Activated T-helper 1 cell treated with anti-CD3 and anti-CD28 coated beads, Interleukin-12 subunit alpha, Interleukin-12 subunit beta, Interleukin-2, Interleukin-4 antibody, amounts not matched to agents 30 ng/mL and 10 ng/mL and 1 ng/mL, durations not matched to agents 14 hours and 24 hours and 36 hours (primary cell): ENCODE measurements at places on chromosomes 1 and 21. TPM values are rescaled to one million over a fixed set of nuclear protein-coding genes. Genes with fewer than 3 reads are reported as not detected.

GRCh38 chr1:94660258-94660657 is 118.7 kb upstream of the F3 start:
- H3K27me3 ChIP-seq, result peaks cover 5% of the 10 kb centered on the region
- H3K4me1 ChIP-seq, result no peaks in the 10 kb centered on the region
- DNase-seq, result no peak
- no peak overlapping the region for H3K27ac ChIP-seq
- no peak overlapping the region for H3K4me3 ChIP-seq
- H3K36me3 ChIP-seq, result no peaks in the 10 kb centered on the region

DNA sequence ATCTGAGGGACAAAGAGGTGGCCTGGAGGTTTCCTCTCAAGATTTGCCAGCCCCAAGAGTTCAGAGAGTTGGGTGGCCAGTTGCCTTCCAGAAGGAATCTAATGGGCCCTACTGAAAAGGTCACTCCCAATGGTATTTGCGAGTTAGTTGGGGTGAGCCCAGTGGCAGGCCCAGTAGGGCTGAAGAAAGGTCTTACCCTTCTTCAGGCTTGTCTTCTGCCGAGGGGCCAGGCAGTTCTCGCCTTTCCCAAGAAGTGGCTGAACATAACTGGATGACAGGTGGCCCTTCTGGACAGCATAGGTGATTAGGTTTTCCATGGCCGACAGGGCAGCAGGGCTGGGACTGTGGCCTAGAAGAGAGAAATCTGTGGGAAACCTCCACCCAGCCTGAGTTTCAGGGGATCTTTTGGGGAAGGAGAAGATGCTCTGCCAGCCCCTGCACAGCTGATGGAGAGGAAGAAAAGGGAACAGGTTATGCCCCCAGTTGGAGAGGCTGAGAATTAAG is 7.2 kb downstream of the PGLYRP4 start:
- peaks cover 48% of the 10 kb centered on the region for H3K4me1 ChIP-seq
- no peak for DNase-seq
- no peaks in the 10 kb centered on the region for H3K36me3 ChIP-seq
- H3K4me3 ChIP-seq, result no peak overlapping the region

PTCH2 gene
- total RNA-seq, result 1.3 and 1.5 TPM in 2 replicates

DNA sequence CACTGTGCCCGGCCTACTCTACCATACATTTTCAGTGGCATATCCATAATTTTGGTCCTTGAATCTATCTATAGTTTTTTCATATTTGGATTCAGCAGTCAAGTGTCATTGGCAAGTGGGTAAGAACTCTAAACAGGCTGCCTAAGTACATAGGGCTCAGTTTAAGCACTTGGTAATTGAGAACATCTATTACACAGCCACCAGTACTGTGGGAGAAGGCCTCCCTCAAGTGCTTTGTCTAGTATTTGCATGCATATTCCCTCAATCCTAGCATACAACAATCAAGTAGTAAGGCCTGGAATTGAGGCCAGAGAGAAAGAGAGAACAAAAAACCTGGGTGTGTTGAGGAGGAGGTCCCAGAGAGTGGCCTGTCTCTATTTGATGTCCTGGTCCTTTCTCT is 325.2 kb downstream of the USP25 start:
- no peaks in the 10 kb centered on the region for H3K4me1 ChIP-seq

GRCh38 chr1:216812966-216813365 is 89.7 kb upstream of the ESRRG start:
- H3K4me1 ChIP-seq, result no peaks in the 10 kb centered on the region
- H3K27me3 ChIP-seq, result no peaks in the 10 kb centered on the region
- H3K27ac ChIP-seq, result no peak overlapping the region
- no peak overlapping the region for H3K4me3 ChIP-seq
- no peaks in the 10 kb centered on the region for H3K36me3 ChIP-seq

GRCh38 chr1:56539520-56539931 is 39.8 kb downstream of the PLPP3 start:
- H3K4me3 ChIP-seq, result no peak overlapping the region
- no peaks in the 10 kb centered on the region for H3K36me3 ChIP-seq
- no peak for DNase-seq
- no peak overlapping the region for H3K27ac ChIP-seq
- no peaks in the 10 kb centered on the region for H3K4me1 ChIP-seq

ATP1A4 gene
- not detected in 2 replicates for total RNA-seq

- no peaks in the 10 kb centered on the region for H3K4me1 ChIP-seq
- H3K27me3 ChIP-seq, result no peaks in the 10 kb centered on the region
- no peak overlapping the region for H3K27ac ChIP-seq
- H3K4me3 ChIP-seq, result no peak overlapping the region
- DNase-seq, result no peak
- no peaks in the 10 kb centered on the region for H3K36me3 ChIP-seq
These were observed 49.0 kb downstream of the KCNN3 start for GRCh38 chr1:154821083-154821482.

- H3K27me3 ChIP-seq, result peaks cover 38% of the 10 kb centered on the region
- no peaks in the 10 kb centered on the region for H3K4me1 ChIP-seq
- no peak overlapping the region for H3K4me3 ChIP-seq
- DNase-seq, result no peak
- no peaks in the 10 kb centered on the region for H3K36me3 ChIP-seq
These were observed 3.6 kb downstream of the AJAP1 start for GRCh38 chr1:4657960-4658541.
